Activated T-helper 2 cell treated with anti-CD3 and anti-CD28 coated beads, Interferon-gamma antibody, Interleukin-2, Interleukin-4, amounts not matched to agents 10 μg/mL and 5 μg/mL and 100 μg/mL, durations not matched to agents 14 hours and 24 hours and 36 hours (primary cell): ENCODE measurements at places on chromosomes 11 and 22. TPM values are rescaled to one million over a fixed set of nuclear protein-coding genes. Genes with fewer than 3 reads are reported as not detected.

PKDREJ gene
- not detected in 2 replicates for total RNA-seq

UBQLNL gene
- total RNA-seq: 0.09 TPM in 1 of 2 replicates, not detected in the other

NXPE1 gene
- total RNA-seq: not detected in 2 replicates

ADM gene
- 2.3 and 3.5 TPM in 2 replicates for total RNA-seq

ABTB2 gene
- total RNA-seq: 32.9 and 33.1 TPM in 2 replicates

MMP8 gene
- total RNA-seq: not detected in 2 replicates

HSPB2 gene
- total RNA-seq: not detected in 2 replicates

GTSE1 gene
- 46.1 and 47.7 TPM in 2 replicates for total RNA-seq

PHOX2A gene
- total RNA-seq: not detected in 2 replicates

C11orf91 gene
- total RNA-seq: not detected in 2 replicates

- DNase-seq: no peak
Observed at GRCh38 chr22:46465793-46466192, 71.6 kb downstream of the CELSR1 start.

- DNase-seq: no peak
Observed at GRCh38 chr11:10488934-10489691, 34.0 kb downstream of the AMPD3 start.

DNA sequence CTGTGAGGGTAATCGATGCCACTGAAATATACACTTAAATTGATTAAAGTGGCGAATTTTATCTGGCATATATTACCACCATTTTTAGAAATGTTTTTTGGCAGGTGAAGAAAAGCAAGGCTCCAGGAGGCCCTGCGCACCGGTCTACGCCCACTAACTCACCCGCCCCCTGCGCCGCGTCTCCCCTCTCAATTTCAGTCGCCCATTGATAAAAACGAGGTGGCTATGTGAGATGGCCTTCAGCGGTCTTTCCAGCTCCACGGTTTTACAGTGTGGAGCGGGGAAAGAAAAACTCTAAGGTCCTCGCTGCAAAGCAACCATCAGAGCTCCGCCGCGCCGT lies 602 bp upstream of the AQP11 start:
- no peak for DNase-seq

- DNase-seq: no peak
Observed at GRCh38 chr11:74021998-74022397, 13.1 kb upstream of the UCP3 start.

DNA sequence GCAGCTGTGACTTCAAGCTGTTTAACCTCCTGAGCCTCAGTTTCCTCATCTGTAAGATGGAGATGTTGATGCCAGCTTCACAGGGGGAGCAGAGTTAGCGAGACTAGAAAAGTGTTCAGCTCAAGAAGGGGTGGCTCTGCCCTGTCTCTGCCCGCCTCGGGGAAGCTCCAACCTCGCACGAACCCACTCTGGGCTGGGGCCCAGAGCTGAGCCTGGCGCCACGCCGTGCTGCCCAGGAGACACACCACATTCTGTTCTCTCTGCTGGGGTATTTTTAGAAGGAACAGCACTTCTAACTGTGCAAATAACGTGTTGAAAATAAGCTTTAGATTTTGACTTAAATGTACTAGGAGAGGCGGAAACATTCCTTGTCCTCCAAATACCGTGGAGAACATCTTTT lies 74.1 kb downstream of the PHF21B start:
- no peak for DNase-seq

DNA sequence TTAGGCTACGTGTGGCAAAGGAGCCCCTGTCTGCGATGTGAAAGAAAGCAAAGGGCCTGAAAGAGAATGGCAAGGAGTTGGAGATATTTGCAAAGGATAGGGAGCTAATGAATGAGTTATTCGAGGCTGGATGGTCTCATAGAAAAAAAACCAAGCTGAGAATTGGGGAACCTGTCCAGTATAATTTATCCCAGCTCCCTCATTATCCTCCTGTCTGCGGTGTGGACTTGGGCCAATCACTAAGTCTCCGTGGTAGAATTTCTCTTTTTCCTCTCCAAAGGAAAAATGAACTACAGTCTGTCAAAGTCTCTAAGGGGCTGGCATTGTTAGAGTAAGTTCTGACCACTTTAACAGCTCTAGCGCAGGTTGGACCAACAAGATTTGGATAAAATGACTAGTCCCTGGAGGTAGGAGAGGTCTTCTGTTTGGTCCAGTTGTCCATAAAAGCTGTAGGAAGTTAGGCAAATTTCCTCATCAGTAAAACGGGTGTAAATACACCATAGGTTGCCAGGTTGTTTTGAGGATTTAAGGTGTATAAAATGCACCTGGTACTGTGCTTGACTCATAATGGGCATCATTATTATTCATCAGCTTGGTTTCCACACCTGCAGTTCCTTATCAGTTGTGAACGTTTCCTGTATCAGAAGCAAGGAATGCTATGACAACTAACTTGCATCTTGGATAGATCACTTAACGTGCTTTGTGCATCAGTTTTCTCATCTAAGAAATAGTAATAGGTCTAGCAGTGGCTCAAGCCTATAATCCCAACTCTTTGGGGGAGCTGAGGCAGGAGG lies 10.3 kb upstream of the CDON start:
- no peak for DNase-seq

- DNase-seq: peak; percentile 22
Observed at GRCh38 chr11:123235117-123235655, 40.1 kb upstream of the CLMP start.

GRCh38 chr11:44198146-44198724 lies 102.8 kb downstream of the EXT2 start:
- no peak for DNase-seq

- DNase-seq: no peak
Observed at GRCh38 chr11:72688929-72689328, 14.7 kb upstream of the PDE2A start.

GRCh38 chr11:71301858-71302533 lies 49.6 kb upstream of the SHANK2 start:
- DNase-seq: no peak

GRCh38 chr22:43820651-43821305 lies 8.7 kb upstream of the EFCAB6 start:
- DNase-seq: no peak

- DNase-seq: no peak
Observed at GRCh38 chr11:66119348-66120133, 49.5 kb downstream of the PACS1 start.

DNA sequence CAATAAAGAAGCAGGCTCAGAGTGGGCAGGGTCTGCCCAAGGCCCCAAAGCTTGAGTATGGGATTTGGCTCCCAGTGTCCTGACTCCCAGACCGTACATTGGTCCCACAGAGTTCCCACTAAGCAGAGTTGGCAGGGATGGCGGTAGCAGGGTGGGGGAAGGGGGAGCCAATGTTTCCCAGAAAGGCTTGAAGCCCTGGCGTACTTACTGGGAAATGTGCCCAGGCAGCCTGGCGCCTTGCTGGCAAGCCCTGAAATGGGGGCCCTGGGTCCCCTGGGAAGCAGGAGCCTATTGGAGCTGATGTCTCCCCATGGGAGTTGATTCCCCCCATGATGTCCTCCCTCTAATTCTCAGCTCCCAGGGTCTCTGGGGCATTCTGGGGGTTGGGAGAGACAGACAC lies 9.3 kb downstream of the ARHGEF17 start:
- no peak for DNase-seq

DNA sequence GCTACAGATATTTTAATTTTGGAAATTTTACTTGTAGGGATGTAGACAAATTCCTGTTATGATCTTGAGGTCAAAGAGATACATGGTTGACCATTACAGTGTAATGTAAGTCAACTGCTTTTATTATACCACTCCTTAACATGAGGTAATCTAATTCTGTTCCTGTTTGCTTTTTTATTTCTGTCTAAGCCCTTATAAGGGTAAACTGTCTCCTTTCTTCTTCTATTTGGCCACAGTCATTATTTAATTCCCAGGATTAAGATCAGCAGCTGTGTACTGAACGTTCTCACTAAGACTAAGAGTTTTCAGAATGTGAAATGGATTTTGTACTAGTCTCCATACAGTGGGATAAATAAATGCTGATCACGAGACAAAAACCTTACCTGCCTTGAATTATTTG lies 32.8 kb downstream of the C2CD3 start:
- DNase-seq: no peak

DNA sequence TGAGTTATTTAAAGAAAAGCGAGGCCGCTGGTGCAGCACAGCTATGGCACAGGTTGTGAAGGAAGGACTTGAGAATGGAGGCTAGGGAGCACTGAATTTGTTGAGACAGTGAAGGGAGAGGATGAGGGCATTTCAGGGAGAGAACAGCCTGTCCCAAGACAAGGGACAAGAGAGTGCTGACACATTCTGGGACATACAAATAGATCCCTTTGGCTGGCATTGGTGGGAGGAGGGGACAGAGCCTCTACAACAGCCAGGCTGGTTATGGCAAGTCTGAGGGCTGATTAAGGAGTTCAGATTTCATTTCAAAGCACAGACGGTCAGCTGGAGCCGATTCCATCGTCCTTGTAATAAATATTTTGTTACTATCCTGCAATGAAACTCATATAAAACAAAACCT lies 1.7 kb upstream of the SLC29A2 start:
- DNase-seq: no peak

GRCh38 chr11:64364435-64364834 lies 5.5 kb downstream of the RPS6KA4 start:
- no peak for DNase-seq

DNA sequence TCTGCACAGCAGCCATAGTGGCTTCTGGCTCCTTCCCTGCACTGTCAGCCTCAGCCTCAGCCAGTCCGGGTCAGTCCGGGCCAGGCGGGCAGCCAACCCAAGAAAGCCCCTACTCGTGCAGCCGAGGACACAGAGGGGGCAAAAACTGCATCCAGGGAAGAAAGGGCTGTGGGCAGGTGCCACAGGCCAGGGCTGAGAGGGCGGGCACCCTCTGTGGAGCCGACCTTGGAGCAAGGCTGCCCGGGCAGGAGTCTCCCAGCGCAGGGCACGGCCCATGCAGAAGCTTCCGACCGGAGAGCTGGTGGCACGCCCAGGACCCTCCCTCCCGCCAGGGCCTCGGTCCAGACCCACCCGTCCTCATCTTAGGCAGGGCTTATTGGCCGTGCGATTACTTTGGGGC lies 10.5 kb upstream of the TH start:
- DNase-seq: no peak

DNA sequence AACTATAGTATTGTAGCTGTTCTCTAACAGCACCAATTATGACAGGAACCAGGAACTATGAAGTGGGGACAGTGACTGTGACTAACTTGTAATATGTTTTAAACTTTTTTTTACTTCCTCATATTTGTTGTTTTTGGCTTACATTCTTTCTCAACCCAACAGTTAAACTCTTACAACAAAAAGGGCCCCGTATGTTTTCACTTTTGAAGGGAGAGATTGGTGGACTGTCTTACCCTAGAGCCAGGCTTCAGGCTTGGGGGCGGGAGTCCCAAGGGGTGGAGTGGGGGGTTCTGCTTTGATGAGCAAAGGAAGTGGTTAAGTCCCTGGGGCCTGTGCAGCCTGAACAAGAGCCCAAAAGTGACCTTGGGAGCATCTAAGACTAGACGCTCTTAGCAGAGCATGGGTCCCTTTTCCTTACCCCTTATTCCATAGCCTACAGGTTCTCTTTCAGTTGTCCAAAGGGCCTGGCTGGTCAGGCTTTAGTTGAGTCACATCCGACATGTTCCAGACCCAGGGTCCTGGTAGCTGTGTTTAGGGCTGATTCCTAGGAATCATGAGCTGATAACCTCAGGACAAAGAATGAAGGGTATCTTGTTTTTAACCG lies 38.8 kb downstream of the STIM1 start:
- no peak for DNase-seq

GRCh38 chr22:31970490-31971444 lies 26.4 kb downstream of the YWHAH start:
- peak; percentile 85 for DNase-seq

- DNase-seq: no peak
Observed at GRCh38 chr11:19975414-19975990, 184.8 kb downstream of the DBX1 start.

DNA sequence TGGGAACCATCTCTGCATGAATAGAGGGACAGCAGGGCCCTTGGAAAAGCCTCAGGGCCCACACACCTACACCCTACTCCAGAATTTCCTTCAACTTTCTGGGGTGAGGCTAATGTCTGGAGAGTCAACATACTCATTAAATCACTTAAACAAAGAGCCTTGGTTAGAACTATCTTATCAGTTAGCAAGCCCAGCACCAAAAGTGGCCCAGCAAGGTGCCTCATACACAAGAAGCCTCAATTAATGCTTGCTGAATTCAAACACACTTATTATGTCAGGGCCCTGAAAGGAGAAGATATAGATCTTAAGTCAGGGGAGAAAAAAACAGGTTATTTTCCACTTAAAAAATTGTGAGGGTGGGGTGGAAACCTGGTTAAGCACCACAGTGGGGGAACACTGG lies 61.4 kb downstream of the C11orf58 start:
- DNase-seq: no peak

GRCh38 chr22:42973536-42973881 lies 41.4 kb downstream of the PACSIN2 start:
- DNase-seq: no peak
